ENCODE measurements at places on chromosomes 5 and 9.

- no peak for DNase-seq
Observed at GRCh38 chr5:122602700-122603099, 172.2 kb upstream of the SNX2 start.

- DNase-seq, result peak; percentile 40
Observed at GRCh38 chr9:129834489-129835127, 467 bp downstream of the C9orf78 start.

DNA sequence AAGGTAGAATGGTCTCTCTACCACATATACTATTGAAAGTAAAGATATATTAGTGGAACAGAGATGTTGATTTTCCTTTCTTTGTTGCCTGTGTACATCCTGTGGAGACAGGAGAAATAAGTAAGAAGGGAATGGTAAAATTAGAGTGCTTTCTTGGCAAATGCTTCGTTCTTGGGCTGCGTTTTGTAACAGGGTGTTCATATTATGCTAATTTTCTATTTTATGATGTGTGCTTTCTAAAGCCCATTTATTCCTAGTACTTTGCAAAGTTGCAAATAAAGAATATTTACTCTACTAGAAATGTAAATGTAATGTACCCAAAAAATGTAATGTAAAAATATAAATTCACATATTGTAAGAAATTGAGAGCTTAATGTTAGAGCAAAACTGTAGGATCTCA lies 40.5 kb upstream of the RIOK2 start:
- no peak for DNase-seq

DNA sequence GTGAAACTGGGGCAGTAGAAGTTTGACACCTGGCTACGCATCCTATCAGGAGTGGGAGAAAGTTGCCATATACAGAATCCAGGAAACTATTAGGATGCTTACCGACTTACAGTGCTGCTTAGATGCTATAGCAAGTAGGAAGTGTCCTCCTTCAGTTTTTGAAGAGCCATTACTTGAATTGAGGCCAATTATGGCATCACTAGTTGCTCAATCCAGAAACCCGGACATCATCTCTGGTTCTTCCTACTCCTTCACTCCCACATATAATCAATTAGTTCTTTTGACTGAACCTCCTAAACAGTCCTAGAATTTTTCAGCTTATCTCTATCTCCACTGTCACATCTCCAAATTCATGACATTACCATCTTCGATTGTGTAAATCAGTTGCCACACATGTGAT lies 41.8 kb upstream of the UGCG start:
- DNase-seq, result no peak

DNA sequence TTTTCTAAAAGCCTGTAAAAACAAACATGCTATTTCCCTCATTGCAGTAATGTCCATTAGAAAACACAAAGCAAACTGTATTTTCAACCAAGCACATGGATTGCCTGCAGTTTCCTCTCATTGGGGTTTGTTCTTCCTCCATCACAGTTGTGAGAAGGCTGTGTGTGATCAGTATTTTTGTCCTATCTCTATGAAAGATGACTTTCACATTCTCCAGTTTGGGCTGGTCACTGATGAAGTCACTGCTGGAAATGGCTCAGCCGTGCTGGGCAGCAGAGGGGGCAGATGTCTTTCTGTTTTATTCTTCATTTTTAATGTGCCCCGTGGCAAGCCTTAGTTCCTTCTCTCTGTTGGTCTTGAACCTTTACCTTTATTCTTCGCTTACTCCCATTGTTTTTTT lies 288.9 kb upstream of the MPDZ start:
- no peak for DNase-seq

GRCh38 chr5:34467436-34467835 lies 188.7 kb upstream of the RAI14 start:
- no peak for DNase-seq
